ENCODE measurements at places on chromosomes 5 and 9.

GRCh38 chr5:97923997-97924396, 741.0 kb upstream of the RIOK2 start:
- no peak for DNase-seq

GRCh38 chr5:10578293-10578665, 14.4 kb downstream of the ANKRD33B start:
- no peak for DNase-seq

GRCh38 chr5:128857076-128857677, 108.1 kb upstream of the SLC27A6 start:
- no peak for DNase-seq

DNA sequence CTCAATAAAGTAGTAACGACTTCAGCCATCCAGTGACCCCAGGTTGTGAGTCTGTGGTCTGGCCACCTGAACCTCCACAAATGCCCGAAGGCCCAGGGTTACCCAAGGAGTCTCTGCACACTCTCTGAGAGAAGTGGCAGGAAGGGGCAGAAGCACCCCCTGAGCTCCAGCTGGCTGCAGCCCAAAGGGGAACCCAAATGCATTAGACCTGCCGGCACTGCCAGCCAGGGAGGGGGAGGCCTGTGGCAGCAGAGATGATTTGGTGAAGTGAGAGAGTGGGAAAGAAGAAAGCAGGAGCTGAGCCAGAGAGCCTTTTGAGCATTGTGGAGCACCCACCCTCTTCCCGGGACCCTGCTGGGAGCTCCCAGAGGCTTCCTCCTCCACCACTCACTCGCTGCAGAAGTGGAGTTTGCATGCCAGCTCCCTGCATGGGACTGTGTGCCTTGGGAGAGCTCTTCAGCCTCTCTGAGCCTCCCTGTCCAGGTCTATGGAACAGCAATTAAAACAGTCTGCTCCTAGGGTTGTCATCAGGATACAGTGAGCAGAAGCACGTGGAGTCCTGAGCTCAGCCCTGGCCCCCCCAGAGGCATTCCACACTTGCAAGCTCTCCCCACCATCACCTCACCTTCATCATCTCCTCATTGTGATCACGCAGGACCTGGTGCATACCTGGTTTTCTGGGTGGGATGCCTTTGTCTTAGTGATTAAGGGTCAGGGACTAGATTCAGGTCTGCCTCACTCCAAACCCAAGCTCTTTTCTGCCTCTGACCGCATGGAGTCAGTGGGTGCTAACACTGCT, 13.8 kb upstream of the ANGPTL2 start:
- DNase-seq = no peak

Data from NCI-H446 (cell line).